SK-N-SH treated with all-trans-retinoic acid at 6 μM for 48 hours (cell line): ENCODE measurements at places on chromosomes 3 and 15.

GRCh38 chr15:26287381-26287780 lies 424.3 kb upstream of the ATP10A start:
- no peak for ATAC-seq

GRCh38 chr3:58628823-58629562 lies 37.6 kb downstream of the FAM3D start:
- ATAC-seq: peak; percentile 74

DNA sequence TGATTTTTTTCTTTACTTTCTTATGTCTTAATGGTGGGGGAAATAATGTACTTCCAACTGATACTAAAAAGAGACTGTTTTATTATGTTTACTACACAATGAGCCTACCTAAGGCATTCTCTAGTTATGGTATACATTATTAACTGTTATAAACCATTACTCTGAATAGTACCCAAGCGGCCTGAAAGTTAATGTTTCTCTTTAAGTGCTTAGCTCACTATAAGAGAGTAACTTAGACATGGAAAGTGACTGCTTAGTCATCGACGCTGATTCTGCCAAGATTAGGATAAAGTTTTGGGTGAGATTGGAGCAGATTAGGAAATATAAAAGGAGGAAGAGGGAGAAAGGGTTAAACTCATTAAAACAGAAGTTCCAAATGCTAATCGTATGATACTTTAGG lies 365.0 kb downstream of the NLGN1 start:
- 0 out of 3 replicates have a peak, but pooled peaks have one; percentile 28 for ATAC-seq

GRCh38 chr3:157590273-157590672 lies 87.1 kb upstream of the VEPH1 start:
- ATAC-seq: peak; percentile 79

- ATAC-seq: peak; percentile 80
Measured at GRCh38 chr3:150371741-150372254, 36.3 kb upstream of the TSC22D2 start.

- ATAC-seq: no peak
Measured at GRCh38 chr3:162641317-162641716, 1144.7 kb downstream of the OTOL1 start.

DNA sequence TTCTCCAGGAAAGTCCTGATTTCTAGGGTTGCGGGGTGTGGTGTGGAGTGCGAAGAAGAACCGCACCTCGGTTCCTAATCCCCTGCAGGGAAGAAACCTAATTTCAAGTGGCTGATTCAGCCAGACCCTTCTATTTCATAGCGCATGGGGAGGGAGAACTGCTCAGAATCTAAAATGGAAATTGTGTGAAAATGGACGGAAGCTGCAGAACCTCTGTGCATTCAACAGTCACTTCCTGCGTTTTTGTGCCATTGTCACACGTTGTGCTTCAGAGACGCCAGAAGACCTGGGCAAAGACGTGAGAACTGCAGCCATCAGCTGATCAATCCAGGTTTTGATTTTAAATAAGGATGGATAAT lies 1.2 kb downstream of the SIDT1 start:
- no peak for ATAC-seq

DNA sequence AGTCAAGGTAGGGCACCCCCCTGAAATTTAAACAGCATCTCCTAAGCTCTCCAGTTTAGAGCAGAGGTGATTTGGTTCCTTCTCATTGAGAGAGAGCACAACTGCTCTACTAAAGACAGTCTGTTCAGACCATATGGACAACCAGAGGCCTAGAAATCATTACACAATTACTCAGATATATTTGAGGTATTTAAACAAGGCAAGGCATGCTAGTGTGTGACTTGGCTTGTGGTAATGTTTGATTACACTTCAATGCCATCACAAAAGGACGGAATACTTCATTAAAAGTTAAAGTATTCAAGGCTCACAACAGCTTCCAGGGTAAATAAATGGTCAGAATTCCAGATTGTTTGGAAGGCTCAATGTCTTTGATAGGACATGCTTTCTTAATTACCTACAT lies 110.2 kb downstream of the LRTM1 start:
- no peak for ATAC-seq

DNA sequence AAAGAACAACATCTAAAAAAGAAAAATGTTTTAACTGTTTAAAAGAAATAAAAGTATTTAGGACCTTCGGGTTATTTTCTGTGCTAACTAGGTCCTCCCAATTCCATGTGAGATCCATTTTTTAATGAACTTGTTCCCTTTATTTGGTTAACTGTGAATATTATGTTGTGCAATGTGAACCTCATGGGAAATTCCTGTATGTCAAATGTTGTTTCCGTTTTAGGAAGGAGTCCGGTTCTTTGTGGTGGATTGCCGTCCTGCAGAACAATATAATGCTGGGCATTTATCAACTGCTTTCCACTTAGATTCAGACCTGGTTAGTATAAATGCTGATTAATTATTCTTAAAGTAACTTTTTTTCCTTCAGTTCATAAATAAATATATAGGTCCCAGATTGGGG lies 35.5 kb upstream of the NIT2 start:
- no peak for ATAC-seq

GRCh38 chr3:52844290-52844975 lies 9.6 kb upstream of the MUSTN1 start:
- ATAC-seq: no peak
